SJCRH30 (cell line): ENCODE measurements at places on chromosomes 3 and 15. TPM values are rescaled to one million over a fixed set of nuclear protein-coding genes. Genes with fewer than 3 reads are reported as not detected.

The PARP15 gene
- total RNA-seq, result 0.08 and 0.28 TPM in 2 replicates

The APBA2 gene
- 11.1 and 11.9 TPM in 2 replicates for total RNA-seq

The GOLGA6L4 gene
- 0.18 and 0.28 TPM in 2 replicates for total RNA-seq

- no peaks in the 10 kb centered on the region for H3K27me3 ChIP-seq
- peak; percentile 53 for DNase-seq
- H3K36me3 ChIP-seq, result no peaks in the 10 kb centered on the region
- H3K27ac ChIP-seq, result no peak overlapping the region
Measured at GRCh38 chr3:109050591-109051167, 67.3 kb downstream of the MORC1 start.

DNA sequence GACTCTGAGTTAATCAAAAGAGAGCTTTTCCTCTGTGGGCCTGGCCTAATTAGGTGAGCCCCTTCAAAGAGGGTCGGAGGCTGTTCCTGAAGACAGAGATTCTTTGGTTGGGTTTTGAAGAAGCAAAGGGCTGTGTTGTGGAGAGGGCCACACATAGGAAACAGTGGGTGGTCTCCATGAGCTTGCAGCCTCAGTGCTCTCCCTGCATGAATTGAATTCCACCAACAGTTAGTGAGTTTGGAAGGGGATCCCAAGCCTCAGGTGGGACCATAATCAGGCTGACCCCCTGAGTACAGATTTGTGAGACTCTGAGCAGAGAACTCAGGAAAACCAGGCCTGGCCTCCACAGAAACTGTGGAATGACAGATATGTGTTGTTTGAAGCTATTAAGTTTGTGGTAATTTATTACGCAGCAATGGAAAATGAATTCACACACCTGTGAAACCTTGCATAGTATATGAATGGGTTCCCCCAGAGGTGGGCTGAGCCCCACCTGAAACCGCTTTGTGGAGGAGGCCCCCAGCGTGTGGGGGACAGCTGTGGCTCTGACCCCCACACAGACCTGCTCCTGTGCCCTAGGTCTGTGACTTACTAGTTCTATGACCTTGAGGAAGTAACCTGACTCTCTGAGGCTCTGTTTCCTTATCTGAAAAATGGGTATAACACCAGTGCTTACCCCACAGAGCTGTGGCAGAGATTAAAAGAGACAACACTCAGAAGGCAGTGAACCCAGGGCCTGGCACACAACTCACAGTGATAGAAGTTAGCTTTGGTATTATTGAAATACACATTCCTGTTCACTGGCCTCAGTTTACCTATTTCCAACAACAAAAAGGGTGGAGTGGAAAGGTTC, 431.3 kb downstream of the FOXP1 start:
- H3K27ac ChIP-seq, result no peak overlapping the region
- H3K36me3 ChIP-seq, result no peaks in the 10 kb centered on the region
- no peaks in the 10 kb centered on the region for H3K4me1 ChIP-seq
- no peak for DNase-seq
- H3K4me3 ChIP-seq, result no peak overlapping the region
- no peaks in the 10 kb centered on the region for H3K27me3 ChIP-seq

- H3K27ac ChIP-seq, result no peak overlapping the region
- H3K27me3 ChIP-seq, result no peaks in the 10 kb centered on the region
- no peak for DNase-seq
Measured at GRCh38 chr15:52362497-52362896, 66.9 kb upstream of the MYO5C start.

The CCNB2 gene
- total RNA-seq, result 193 and 201 TPM in 2 replicates

The WDR6 gene
- total RNA-seq, result 69.9 and 81.9 TPM in 2 replicates

DNA sequence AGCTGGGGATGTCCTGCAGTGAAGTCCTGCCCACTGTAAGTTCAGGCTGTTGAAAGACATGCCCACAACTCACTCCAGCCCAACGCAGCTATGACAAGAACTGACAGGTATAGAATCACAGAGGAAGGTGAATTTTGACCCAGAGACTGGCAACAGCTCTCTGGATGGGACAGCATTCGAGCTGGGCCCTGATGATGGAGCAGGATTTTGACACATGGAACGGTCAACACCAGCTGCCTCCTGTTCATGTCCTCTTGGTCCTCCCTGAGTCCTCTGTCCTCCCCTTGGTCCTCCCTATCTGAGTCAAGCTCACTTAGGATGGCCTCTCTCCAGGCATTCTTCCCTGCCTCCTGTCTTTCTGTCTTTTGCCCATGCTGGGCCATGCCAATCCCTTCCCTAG, 15.2 kb upstream of the ACAN start:
- H3K4me3 ChIP-seq, result no peak overlapping the region
- no peaks in the 10 kb centered on the region; the same call in 1 of the 2 replicates for H3K4me1 ChIP-seq
- no peak overlapping the region for H3K27ac ChIP-seq
- DNase-seq, result no peak

DNA sequence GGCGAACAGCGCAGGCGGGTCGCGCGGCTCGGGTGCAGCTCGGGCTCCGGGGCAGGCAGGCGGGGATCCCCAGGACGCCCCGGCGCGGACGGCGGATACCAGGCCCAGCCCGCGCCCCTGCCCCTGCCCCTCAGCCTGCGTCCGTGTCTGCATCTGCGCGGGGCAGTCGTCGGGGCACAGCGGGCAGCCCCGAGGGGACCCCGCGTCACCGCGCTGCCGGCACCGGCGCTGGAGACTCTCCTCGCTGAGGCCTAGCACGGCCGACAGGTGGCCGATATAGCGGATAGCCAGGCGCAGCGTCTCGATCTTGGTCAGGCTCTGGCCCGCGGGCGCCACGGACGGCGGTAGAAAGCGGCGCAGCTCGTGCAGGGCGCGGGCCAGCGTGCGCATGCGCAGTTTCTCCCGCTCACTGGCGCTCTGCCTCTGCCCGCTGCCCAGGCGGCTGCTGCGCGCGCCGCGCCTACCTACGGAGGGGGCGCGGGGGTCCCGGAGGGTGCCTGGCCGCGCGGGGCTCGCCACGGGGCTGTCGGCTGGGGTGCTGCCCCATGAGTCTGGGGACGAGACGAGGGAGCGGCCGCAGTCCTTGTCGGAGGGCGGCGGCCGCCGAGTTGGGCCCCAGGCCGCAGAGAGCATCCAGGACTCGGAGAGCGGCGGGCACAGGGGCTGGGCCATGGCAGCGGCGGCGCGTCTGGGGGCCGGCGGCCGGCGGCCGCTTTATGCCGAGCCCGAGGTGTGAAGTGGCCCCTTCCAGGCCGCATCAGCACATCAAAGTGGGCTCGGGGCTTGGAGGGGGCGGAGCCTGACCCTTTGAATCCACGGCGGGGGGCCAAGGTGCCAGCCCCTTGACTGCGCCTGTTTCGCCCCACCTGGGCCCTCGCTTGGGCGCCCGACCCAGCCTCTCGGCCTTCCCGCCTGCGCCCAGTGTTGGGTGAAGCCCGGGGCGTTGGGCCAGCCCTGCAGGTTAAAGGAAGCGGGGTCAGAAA, at the start of gene MESP1:
Gene MESP1 (minus strand): TSS at position 690 of the 983 bp plus-strand sequence. CDS start 18 bp downstream, at position 672.
- 0 out of 2 replicates have a peak, but pooled peaks cover 6% of the 10 kb centered on the region for H3K27me3 ChIP-seq
- H3K27ac ChIP-seq, result no peak within 1 kb of the TSS; the same call in 1 of the 2 replicates
- H3K4me1 ChIP-seq, result no peaks in the 10 kb centered on the region

- no peak for DNase-seq
- no peaks in the 10 kb centered on the region for H3K36me3 ChIP-seq
- H3K27ac ChIP-seq, result no peak overlapping the region
- no peaks in the 10 kb centered on the region for H3K27me3 ChIP-seq
- no peak overlapping the region for H3K4me3 ChIP-seq
Measured at GRCh38 chr3:144033863-144034262, 62.2 kb downstream of the DIPK2A start.

GRCh38 chr15:91456921-91457320, 356.9 kb downstream of the SV2B start:
- no peaks in the 10 kb centered on the region for H3K36me3 ChIP-seq
- no peak overlapping the region for H3K4me3 ChIP-seq
- no peak for DNase-seq
- no peaks in the 10 kb centered on the region for H3K27me3 ChIP-seq

The BCL2A1 gene
- total RNA-seq, result not detected in 2 replicates

DNA sequence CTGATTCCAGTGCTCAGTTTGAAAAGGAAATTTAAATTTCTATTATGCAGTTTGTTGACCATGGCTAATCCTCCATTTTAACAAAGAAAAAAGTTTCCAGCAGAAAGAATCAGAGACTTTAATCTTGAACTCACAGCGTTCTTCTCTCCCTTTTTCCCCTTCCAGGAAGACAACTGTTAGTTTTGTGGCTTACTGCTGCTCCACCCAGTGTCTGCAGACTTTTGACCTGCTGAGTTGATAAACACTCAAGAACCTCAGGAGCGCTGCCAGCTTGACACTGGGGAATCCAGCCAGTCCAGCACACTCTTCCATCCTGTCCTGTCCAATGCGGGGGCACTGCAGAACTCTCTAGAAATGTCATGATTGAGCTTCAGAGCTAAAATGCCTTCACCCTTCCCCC, 134.6 kb downstream of the LRRC28 start:
- no peaks in the 10 kb centered on the region for H3K4me1 ChIP-seq
- H3K4me3 ChIP-seq, result no peak overlapping the region
- no peak overlapping the region for H3K27ac ChIP-seq
- no peaks in the 10 kb centered on the region for H3K36me3 ChIP-seq
- H3K27me3 ChIP-seq, result no peaks in the 10 kb centered on the region

DNA sequence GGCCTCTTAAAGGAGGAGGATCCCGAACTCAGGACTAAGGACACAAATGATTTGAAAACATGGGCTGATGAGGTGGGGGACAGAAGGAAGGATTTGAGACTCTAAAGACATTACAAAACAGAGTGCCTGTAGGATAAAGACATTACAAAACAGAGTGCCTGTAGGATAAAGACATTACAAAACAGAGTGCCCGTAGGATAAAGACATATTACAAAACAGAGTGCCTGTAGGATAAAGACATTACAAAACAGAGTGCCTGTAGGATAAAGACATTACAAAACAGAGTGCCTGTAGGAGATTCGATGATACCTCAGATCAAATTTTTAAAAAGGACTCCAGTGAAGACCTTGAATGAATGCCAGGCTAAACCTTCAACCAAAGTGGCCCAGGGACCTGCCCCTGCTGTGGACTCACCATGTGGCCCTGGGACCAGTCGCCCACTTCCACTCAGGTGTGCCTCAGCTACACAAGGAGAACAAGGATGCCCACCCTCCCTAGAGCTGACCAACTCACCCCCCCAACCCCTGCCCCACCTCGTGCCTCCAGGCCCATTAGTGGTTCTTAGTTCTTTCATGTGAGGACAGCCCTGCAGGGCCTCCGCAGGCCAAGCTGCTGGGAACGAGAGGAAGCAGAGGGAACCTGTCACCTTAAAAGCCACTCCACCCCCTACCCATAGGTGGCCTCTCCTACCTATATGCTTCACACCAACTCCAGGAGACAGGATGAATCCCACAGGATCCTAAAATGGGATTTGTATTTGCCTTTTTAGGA, 59.8 kb downstream of the SH3BP5 start:
- H3K27me3 ChIP-seq, result no peaks in the 10 kb centered on the region
- H3K36me3 ChIP-seq, result no peaks in the 10 kb centered on the region
- H3K4me1 ChIP-seq, result no peaks in the 10 kb centered on the region
- no peak overlapping the region for H3K4me3 ChIP-seq
- no peak for DNase-seq

GRCh38 chr3:114418107-114418506, 124.3 kb downstream of the TIGIT start:
- no peak overlapping the region for H3K4me3 ChIP-seq
- H3K27ac ChIP-seq, result no peak overlapping the region
- DNase-seq, result no peak
- H3K27me3 ChIP-seq, result no peaks in the 10 kb centered on the region
- no peaks in the 10 kb centered on the region for H3K4me1 ChIP-seq
- no peaks in the 10 kb centered on the region for H3K36me3 ChIP-seq

DNA sequence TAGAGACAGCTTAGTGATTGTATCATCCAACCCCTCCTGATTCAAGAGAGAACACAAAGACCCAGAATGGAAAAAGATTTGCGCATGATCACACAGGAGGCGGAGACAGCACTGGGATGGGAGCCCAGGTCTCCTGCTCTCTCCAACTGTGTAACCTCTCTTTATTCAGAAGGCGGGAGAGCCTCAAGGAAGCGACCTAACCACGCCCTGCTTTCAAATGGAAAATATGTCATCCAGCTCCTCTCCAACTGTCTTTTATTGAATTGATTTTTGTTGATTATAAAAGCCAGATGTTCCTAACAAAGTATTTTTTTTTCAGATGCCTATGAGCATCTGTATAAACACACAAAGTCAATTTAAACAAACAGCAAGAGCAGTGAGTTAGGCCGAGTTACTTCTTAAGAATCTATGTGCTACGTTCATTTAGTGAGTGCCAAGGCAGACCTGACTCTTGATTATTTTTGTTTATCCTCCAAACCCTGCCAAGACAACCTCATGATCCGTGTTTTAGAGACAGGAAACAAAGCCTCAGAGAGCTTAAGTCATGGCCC, 74.5 kb downstream of the BFSP2 start:
- no peaks in the 10 kb centered on the region for H3K27me3 ChIP-seq
- peaks cover 12% of the 10 kb centered on the region for H3K4me1 ChIP-seq
- H3K4me3 ChIP-seq, result no peak overlapping the region
- H3K36me3 ChIP-seq, result no peaks in the 10 kb centered on the region

DNA sequence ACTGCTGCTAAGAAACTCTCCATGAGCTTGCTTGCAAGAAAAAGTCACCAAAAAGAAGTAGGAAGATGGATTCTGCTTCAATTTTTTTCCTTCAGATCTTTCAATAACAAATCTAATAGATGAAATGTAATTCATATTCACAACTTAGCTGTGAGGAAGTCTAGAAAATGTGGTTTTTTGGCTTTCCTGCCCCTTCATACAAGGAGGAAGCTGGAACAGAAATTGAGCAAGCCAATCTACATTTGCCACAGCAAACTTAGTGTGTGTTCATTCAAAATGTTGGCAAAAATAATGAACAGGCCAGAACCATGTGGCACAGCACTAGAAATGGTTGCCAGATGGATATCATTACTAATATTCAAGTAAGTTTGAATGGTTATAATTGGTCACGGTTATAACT, 93.2 kb upstream of the NEDD4 start:
- H3K27ac ChIP-seq, result no peak overlapping the region
- H3K27me3 ChIP-seq, result no peaks in the 10 kb centered on the region
- no peaks in the 10 kb centered on the region for H3K4me1 ChIP-seq
- no peak overlapping the region for H3K4me3 ChIP-seq

GRCh38 chr3:52122491-52122890, 31.7 kb downstream of the POC1A start:
- H3K4me1 ChIP-seq, result no peaks in the 10 kb centered on the region
- no peak for DNase-seq
- H3K27ac ChIP-seq, result no peak overlapping the region
- no peak overlapping the region for H3K4me3 ChIP-seq
- peaks cover 40% of the 10 kb centered on the region for H3K36me3 ChIP-seq
- H3K27me3 ChIP-seq, result no peaks in the 10 kb centered on the region

The ITPKA gene
- 8.4 and 8.8 TPM in 2 replicates for total RNA-seq

DNA sequence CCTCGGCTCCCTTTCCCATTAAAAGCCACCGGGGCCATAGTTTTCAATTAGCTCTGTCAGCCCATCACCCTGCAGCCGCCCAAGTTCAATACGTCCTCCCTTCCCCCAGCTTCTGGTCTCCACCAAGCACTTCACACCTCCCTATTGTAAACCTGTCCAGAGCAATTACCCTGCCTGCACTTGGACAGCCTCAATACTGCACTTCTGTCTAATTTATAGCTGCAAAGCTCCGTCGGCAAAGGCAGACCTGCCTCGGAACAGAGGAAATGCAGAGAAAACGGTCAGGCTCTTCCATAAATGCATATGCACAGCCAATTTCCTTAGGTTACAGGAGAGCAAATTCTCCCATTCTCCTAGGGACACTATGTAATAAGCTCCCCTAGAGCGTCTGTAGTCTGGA, 21.9 kb downstream of the LRIG1 start:
- H3K27me3 ChIP-seq, result no peaks in the 10 kb centered on the region
- no peaks in the 10 kb centered on the region for H3K36me3 ChIP-seq
- no peak overlapping the region for H3K4me3 ChIP-seq
